Umbilical cord (tissue), 2 donors: ENCODE measurements at places on chromosomes 1 and 21. TPM values are rescaled to one million over a fixed set of nuclear protein-coding genes. Genes with fewer than 3 reads are reported as not detected.

GRCh38 chr1:52683367-52683940 lies 14.7 kb downstream of the COA7 start:
- no peak for DNase-seq

Gene SAMD13
- 12.8 TPM for total RNA-seq

Gene CTNNBIP1
- total RNA-seq: 63.8 TPM

Gene RAVER2
- total RNA-seq: 10.1 TPM

Gene ADORA1
- total RNA-seq: 5.8 TPM
